ENCODE measurements at places on chromosomes 3 and 15.

DNA sequence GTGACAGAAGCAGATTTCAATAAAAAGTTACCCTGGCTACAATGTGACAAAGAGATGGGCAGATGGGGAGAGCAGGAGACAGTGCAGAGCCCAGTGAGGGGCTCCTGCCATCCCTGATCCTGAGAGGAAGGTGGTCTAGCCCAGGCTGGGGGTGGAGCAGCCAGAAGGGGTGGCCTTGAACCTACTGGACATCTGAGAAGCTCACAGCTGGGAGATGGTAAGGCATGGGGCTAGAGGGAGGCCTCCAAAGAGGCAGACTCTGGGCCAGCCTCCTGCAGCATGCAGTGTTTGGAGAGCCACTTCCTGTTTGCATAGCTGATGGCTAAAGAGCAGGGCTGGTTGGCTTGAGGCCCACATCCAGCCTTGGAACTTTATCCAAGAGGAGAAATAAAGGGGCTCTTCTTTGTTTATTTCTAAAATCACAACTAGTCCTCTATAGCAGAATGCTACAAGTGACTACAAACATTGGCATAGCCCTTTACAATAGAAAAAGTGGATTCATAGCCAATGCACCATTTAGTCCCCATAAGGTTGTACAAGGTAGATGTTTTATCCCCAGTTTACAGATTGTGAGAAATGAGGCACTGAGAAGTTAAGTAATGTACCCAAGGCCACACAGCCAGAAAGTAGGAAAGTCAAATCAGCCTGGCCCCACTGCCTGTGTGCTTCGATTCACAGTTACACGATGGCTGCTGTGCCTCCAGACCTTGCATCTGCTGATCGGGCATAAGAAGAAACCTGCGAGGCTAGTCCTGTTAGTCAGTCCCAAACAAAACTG is 4.6 kb downstream of the EFCC1 start:
- DNase-seq = no peak

DNA sequence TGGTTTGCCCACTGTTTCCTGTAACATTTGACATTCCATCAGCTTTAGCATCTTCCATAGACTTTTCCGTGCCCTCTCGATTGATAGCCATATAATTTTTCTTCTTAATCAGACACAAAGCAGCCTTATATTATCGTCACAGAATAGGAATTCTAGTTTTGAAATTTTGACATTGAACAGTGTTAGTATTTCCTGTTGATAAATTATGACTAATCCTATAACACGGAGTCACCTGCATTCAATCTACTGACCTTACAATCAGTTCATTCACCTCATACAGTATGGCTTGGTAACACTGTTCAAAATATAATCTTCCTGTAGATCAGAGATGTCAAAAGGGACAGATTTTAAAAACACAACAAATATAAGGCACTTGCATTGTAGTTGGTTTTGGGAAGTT is 423.7 kb downstream of the C3orf38 start:
- peak; percentile 7 for DNase-seq

DNA sequence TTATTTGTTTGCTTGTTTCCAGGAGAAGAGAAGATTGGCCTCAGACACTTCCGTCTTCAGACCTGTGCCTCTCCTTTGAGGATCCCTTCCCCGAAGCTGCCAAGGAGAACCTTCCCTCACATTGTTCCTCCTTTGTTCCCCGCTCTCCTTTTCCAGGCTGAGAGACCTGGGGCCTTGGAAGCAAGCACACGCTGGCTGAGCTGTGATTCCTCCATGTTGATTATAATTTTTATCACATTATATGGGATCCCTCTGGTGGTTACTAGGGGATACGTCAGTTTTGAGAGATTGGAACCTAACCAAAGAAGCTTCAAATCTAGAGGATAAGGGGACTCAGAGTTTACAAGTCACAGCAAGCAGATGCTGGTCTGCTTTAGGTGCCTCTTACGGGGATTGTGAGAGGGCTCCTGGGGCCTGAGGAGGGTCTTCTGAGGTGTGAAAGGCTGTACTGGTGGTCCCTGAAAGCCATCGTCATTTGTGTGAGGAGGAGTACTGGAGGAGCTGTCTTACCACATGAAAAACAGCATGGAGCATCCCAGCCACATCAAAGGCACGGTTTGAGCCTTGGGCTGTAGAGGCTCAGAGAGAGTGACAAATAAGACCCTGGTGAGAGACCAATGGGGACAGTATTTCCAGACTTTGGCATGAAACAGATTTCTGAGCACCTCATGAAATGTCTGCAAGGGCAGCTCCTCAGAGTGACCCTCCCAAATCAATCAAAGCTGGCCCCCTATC is 760.1 kb upstream of the CFAP20DC start:
- DNase-seq = peak; percentile 20

DNA sequence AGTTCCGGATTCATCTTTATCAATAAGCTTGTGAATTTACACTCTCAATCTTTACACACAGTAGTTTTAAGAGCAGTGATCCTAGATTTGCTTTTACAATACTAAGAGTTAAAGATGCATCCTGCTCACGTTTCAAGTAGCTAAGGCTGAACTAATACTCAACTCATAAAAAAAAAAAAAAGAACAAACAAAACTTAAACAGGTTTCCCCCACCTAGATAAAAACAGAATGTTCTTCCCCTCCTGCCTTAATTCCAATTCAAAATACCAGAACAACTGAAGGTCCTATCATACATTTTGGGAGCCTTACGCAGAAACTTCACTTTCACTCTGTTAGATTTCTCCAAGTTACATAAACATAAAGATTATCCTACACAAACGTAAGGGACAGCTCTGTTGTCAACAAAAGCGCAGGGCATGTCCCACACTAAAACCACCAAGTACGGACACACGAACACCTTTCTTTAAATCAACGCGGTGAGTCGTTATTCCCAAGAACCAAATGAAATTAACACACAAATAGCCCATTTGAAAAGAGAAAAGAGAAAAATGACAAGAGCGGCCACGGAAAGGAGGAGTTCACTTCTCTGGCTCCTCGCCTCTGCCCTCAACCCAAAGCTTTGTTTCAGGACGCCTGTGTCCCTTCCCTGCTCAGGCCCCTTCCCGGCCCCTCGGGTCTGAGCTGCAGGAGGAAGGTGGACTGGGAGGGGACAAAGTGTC is 941 bp downstream of the CBLB start:
- no peak for DNase-seq

GRCh38 chr3:36904641-36905040 is 40.2 kb downstream of the TRANK1 start:
- peak; percentile 2 for DNase-seq

Measured in RWPE1 (cell line).